ENCODE measurements at places on chromosomes 4 and X. TPM values are rescaled to one million over a fixed set of nuclear protein-coding genes. Genes with fewer than 3 reads are reported as not detected.

GRCh38 chrX:38402118-38402517 is 49.7 kb downstream of the OTC start:
- DNase-seq, result no peak

The MAGEA6 gene
- not detected for total RNA-seq

DNA sequence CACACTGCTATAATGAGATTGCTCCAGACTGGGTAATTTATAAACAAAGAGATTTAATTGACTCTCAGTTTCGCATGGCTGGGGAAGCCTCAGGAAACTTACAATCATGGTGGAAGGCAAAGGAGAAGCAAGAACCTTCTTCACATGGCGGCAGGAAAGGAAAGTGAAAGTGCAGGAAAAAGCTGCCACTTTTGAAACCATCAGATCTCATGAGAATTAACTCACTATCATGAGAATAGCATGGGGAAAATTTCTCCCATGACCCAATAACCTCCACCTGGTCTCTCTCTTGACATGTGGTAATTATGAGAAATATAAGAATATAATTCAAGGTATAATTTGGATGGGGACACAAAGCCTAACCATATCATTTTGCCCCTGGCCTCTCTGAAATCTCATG is 884.2 kb downstream of the GLUD2 start:
- DNase-seq, result no peak

DNA sequence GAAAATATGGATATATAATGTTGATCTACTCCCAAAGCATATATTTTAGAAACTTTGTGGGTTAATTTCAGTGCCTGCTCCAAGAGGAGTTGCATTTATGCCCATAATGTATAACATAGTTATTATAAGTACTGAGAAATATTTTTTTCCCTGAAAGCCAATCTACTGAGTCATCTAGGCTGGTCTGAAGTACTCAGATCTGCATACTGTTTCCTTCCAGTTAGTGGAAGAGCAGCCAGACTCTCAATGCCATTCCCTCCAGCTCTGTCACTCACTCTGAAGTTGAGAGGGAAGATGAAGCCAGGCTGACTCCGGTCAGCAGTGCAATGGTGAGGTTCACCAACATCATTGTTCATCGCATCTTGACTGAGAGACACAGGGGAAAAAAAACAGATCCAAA is 505.1 kb downstream of the PPARGC1A start:
- DNase-seq, result no peak

DNA sequence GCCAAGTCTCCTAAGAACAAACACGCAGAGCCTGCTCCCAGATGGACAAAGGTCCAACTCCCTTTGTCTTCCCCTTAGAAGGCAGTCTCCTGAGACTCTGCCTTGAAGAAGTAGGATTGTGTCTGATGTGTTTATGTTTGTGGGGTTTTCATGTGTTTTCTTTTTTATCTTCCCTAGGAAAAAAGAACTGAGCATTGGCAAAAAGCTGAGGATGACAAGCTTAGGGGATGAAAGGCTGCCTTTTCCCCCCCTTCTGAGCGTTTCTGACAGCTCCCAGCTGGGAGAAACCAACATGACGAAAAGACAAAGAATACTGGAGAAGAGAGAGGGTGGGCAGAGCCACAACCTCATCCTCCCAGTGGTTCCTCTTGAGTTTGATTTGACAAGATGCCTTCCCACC is 181.1 kb downstream of the EVC2 start:
- no peak for DNase-seq

The FGB gene
- total RNA-seq, result 1.3 TPM

DNA sequence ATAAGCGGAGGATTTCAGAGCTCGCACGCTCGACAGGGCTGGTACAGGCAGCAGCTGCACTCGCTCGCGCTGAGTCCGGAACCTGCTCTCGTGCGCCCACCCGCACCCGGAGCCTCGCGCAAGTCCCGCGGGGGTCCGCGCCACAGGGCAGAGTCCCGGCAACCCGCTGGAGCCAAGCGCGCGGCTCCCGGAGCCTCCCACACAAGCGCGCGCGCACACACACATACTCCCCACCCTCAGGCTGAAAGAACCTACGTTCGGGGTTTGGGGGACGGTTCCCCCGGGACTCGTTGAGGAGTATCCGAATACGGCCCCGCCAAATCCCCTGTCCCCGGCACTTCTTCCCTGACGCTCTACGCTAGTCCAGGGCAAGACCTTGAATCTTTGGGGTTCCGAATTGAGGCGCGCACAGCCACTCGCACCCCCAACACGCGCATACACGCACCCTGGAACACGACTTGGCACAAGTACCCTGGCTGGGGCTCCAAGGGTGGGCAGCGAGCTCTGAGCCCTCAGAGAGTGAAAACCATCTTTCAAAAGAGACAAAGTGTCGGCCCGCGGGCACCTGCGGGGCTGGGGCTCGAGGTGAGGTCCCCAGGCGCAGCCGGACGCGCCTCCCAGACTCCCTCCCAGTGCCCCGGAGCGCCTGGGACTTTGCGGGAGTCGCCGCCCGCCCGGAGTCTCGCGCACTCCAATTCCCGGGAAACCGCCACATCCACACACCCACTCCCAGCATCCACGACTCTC is 952 bp downstream of the ANOS1 start:
- DNase-seq, result no peak

The PHKA1 gene
- total RNA-seq, result 9.4 TPM

The IL2 gene
- total RNA-seq, result 0.99 TPM

GRCh38 chrX:150310417-150310816 is 52.7 kb upstream of the MAMLD1 start:
- DNase-seq, result no peak

- DNase-seq, result no peak
Observed at GRCh38 chr4:113742643-113743042, 18.9 kb downstream of the CAMK2D start.

- no peak for DNase-seq
Observed at GRCh38 chr4:120177603-120178002, 111.0 kb upstream of the MAD2L1 start.

- DNase-seq, result no peak
Observed at GRCh38 chr4:106080376-106080775, 185.1 kb downstream of the NPNT start.

GRCh38 chrX:44071070-44071645 is 98.0 kb upstream of the NDP start:
- no peak for DNase-seq

GRCh38 chr4:128241019-128241418 is 46.6 kb downstream of the PGRMC2 start:
- DNase-seq, result no peak

The UGT2A2 gene
- total RNA-seq, result not detected

The RTL9 gene
- not detected for total RNA-seq

GRCh38 chrX:47311932-47312774 is 58.2 kb upstream of the ZNF157 start:
- peak; percentile 64 for DNase-seq

The TMEM35A gene
- total RNA-seq, result 11.5 TPM

- no peak for DNase-seq
Observed at GRCh38 chr4:87032884-87033533, 98.2 kb downstream of the AFF1 start.

DNA sequence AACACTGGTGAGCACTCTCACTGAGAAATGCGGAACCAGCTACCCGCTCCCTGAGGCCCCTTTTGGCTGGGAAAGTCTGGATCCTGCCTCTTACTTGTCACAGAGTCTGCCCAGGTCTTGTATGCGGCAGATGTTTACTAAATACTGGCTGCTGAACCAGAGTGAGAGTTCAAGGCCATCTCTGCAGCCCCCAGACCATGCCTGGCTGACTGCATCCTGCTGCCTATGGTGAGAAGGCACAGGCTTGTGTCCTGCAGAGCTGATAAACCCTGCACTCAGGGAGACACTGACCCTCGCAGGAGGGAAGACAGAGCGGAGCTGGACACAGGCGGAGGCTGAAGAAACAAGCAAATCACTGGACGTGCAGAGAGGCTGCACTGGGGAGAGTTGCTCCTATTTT is 46.5 kb downstream of the JAKMIP1 start:
- DNase-seq, result no peak

The MAGEC2 gene
- not detected for total RNA-seq

The PNMA5 gene
- total RNA-seq, result not detected

- DNase-seq, result no peak
Observed at GRCh38 chrX:103613362-103613890, 5.7 kb downstream of the TCEAL3 start.

GRCh38 chr4:118026806-118027205 is 7.5 kb upstream of the NDST3 start:
- DNase-seq, result no peak

GRCh38 chrX:1933964-1934363 is 319.1 kb downstream of the ASMT start:
- no peak for DNase-seq

The SMIM31 gene
- total RNA-seq, result 4.6 TPM

DNA sequence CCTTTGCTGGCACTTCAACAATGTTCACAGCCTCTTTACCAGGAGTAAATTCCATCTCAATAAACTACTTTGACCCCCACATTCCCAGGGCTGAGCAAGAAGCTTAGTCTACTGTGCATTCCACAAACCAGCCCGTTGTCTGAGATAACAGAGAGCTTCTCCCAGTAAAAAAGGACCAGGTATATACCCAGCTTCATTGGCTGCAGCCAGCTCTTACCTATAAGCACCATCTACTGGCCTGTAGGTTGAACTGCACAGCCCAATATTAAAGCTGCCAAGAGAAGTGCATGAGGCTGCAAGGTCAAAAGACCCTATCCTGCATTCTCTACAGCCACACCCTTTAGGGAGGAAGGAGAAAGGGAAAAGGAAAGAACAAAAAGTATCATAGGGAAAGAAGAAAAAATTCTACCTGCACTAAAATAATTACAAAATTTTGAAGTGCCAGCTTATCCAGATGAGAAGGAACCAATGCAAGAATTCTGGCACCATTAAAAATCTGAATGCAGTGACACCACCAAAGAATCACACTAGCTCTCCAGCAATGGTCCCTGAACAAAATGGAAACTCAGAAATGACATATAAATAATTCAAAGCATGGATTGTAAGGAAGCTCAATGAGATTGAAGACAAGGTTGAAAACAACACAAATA is 45.7 kb upstream of the INTU start:
- DNase-seq, result no peak

The PWWP3B gene
- total RNA-seq, result 0.52 TPM

The LETM1 gene
- 56.1 TPM for total RNA-seq

DNA sequence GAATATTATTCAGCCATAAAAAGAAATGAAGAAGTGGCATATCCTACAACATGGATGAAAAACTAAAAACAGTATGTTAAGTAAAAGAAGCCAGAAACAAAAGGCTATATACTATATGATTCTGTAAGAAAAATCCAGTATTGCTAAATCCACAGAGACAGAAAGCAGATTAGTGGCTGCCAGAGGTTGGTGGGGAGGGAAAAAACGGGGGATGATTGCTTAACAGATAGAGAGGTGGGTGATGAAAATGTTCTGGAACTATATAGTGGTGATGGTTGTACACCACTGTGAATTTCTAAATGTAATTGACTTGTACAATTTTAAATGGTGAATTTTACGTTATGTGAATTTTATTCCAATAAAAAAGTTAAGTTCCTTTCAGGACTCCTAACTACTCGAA is 157.6 kb upstream of the SH3RF1 start:
- DNase-seq, result no peak

GRCh38 chr4:48470570-48470969 is 12.6 kb upstream of the SLC10A4 start:
- no peak for DNase-seq

DNA sequence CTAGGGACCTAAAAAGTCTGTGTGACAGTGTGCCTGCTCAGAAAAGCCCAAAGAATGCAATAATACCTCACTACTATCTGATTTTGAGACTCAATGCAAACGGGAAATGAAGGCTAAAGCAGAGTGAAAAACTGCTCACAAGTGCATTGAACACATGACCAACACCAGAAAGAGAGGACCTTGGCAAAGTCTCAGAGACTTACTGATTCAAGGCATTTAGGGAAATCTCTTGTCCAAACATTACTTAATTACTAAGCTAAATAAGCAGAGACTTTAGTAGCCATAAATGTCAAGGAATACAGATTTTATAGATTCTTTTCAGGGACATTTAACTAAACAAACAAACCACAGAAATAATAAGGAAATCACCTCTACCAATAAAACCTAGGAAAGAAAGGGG is 916.0 kb downstream of the FSTL5 start:
- no peak for DNase-seq

DNA sequence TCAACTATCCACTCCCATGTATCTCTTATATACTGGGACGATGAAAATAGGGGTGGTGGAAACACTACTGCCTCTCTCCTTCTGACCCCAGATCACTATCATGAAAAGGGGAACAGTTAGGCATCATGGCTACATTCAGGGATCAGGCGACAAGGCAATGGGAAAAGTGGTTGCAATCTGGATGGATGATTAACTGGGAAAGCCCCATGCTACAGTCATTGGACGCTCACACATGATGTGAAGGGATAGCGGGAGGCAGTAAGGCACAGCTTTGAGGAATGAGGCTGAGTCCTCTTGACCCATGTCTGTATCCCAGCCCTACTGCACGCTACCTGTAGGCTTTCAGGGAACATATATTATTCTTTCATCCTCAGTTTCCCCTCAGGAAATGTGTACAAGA is 10.2 kb downstream of the GASK1B start:
- DNase-seq, result no peak

The VSIG4 gene
- total RNA-seq, result 23.4 TPM

- no peak for DNase-seq
Observed at GRCh38 chr4:122689972-122690371, 42.5 kb upstream of the BBS12 start.

The SLITRK2 gene
- total RNA-seq, result 0.08 TPM

DNA sequence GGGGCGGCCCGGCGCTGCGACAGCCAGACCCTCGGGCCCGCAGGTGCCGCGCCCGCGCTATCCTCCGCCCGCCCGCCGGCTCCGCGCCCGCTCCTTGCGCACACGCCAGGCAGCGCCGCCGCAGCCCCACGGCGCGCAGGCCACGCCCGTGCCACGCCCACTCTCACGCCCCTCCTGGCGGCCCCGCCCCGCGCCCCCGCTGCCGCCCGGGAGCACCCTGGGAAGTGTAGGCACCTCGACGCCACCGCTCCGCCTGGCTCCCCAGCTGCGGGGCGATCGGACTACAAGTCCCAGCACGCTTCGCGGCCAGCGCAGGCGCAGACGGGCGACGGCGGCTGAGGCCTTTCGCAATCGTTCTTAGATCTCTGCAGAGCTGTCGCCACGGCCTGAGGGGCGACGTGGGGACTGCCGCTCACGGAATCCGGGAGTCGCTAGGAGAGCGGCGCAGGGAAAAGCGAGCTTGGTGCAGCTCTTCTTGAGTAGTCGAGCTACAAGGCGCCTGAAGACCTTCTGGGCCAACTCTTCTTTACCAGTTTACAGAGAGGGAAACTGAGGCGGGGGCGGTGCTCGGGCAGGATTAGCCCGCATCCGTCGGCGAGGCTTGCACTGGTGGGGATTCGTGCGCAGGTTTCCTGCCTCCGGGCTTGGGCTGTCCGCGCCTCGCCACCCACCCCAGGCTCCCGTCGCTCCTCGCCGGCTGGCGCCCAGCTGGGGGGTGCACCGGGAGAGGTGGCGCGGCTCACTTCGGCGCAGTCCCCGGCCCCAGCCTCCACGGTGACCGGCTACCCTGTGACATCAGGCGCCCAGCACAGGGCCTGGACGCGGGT is at the start of gene ABLIM2:
Gene ABLIM2 (minus strand): TSS at position 104 of the 827 bp plus-strand sequence. CDS start 124 bp downstream, outside the sequence.
- DNase-seq, result peak; percentile 98

- no peak for DNase-seq
Observed at GRCh38 chr4:185379326-185380295, 16.1 kb downstream of the LRP2BP start.

The UGT2B17 gene
- 0.23 TPM for total RNA-seq

- no peak for DNase-seq
Observed at GRCh38 chr4:8558080-8558960, 21.9 kb upstream of the GPR78 start.

Measured in ureter (tissue), 1 donor.